ENCODE measurements at places on chromosomes 6 and 20.

DNA sequence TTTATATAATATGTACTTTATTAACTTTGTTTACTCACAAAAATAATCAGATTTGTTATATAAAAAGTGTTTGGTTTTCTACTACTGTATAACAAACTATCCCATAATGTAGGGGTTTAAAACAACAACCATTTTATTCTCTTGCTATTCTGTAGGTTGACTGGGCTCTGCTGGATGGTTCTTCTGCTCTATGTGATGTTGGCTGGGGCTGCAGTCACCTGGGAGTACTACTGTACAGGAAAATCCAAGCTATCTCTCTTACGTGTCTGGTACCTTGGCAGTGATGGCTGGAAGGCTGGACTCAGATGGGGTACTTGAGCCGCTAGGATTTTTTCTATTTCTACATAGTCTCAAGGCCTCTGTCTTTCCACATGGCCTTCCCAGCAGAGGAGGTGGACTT lies 44.0 kb upstream of the UBR2 start:
- DNase-seq, result no peak

DNA sequence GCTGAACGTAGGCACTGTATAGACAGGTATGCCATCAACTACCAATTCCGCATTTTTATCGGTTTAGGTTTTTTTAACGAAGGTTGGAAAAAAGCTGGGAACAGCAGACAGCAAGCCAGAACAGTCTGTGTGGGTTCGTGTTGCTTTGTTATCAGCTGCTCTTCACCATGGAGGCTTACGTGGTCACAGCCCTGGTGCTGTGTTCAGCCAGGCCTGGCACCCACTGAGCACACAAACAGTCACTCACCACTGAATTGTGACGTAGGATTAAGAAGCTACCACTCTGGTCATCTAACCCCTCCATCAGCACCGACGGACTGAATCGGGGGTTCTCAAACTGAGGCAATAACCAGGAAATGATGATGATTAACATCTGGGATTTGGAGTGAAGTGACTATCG lies 13.2 kb downstream of the FAM210B start:
- DNase-seq, result no peak

- DNase-seq, result no peak
Measured at GRCh38 chr6:43801495-43802181, 31.6 kb downstream of the VEGFA start.

- no peak for DNase-seq
Measured at GRCh38 chr6:44933108-44933507, 395.0 kb upstream of the RUNX2 start.

DNA sequence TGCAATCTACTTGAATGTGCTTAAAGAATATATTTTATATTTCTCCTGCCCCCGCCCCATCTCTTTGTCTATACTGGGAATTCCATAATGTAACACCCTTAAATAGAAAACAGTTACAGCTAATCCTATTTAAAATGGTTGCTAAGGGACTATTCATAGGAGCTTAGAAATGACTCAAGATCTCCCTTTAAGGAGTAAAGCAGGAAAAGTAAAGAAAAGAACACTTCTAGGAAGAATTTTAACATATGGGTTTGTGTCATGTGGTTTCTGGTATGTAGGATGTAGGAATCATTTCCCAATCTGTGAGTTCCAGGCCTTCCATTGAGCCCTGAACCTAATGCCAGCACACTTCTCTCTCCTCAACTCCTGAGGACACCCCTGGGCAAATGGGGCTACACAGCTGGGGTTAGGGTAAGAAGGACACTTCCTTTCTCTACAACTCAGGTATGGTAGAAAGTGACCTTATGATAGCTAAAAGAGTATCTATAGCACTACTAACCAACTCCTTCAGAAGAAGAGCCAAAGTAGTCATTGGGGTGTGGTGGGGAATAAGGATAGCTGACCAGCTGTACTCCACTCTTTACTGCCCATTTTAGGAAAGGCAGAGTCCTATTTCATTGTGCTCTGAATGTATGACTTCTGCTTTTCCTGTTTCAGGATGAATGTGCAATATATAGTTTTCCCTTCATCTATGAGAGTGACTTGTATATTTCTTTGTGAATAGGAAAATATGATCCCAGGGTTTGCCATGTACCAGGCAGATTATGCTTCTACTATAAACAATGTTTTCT lies 27.3 kb downstream of the RIMS1 start:
- DNase-seq, result no peak

- DNase-seq, result no peak
Measured at GRCh38 chr20:29079769-29080690, 2177.4 kb upstream of the DEFB115 start.

- DNase-seq, result no peak
Measured at GRCh38 chr20:15930311-15931305, 642.6 kb downstream of the KIF16B start.
